ENCODE measurements at places on chromosomes 13 and 19.

DNA sequence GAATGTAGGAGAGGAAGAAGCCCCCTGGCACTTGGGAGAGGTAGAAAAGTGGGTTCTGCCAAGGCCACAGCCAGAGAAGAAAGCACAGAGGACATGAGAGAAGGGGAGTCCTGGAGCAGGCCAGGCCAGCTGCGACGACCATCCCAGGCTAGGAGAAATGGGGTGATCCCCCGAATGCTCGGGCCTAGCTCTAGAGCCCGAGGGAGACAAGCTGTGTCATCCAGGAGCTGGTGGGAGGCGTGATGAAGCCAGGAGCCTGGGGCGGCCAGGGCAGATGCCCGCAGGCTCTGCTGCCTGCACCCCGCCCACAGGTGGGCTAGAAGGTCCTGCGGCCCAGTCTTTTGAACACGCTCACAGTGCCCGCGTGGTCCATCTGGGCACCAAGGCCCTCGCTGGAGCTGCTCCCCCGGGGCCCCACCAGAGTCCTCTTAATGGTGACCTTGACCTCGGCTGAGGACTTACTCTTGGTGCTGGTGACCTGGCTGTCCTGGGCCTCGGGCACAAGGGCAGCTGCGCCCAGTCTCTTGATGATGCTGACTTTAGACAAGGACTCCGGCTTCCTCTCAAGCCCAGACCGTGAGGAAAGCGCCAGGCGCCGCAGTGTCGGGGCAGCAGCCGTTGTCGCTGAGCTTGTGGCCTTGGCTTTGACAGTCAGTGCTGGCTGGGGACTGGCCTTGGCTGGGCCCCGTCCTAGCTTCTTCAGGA, 26.5 kb downstream of the C19orf47 start:
- no peak for DNase-seq

DNA sequence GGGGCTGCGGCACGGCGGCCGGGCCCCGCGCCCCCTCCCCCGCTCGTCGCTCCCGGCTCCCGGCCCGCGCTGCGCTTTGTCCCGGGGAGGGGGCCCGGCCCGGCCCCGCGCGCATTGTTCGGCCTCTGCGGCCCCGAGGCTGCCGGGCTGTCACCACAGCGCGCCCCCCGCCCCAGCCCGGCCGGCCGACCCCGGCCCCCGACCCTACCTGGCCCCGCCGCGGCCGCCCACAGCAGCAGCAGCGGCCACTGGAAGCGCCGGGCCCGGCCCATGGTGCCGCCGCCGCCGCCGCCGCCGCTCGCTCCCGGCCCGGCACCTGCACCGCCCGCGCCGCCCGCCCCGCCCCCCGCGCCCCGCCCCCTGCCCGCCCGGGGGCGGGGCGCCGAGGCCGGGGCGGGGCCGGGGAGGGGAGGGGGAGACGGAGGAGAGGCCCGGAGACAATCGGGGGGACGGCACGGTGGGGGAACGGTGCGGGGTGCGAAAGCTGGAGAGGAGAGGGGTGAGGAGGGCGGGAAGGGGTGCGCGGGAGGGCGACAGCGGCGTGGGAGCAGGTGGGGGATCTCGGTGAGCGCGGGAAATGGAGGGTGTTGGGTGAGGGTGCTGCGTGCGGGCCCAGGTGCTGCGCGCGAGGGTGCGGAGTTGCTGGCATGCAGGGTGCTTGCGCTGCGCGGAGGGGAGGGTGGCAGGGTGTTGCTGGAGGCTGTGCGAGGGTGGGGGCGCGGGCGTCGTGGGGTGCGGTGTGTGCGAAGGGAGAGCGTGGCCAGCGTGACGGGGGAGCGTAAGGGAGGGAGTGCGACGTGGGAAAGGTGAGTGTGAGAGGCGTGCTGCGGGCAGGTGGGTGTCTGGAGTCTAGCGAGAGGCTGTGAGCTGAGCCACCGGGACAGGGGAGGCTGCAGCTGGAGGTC, at the start of gene CADM4:
Gene CADM4 (minus strand): TSS at position 332 of the 905 bp plus-strand sequence. CDS start 60 bp downstream, at position 272.
- DNase-seq: no peak

GRCh38 chr13:114099191-114099590, 33.2 kb downstream of the RASA3 start:
- peak; percentile 33 for DNase-seq

GRCh38 chr13:43115141-43115540, 91.8 kb downstream of the DNAJC15 start:
- DNase-seq: no peak

GRCh38 chr19:54390942-54391577, 24.2 kb upstream of the TTYH1 start:
- DNase-seq: no peak

GRCh38 chr19:46976845-46977320, 42.8 kb upstream of the NPAS1 start:
- DNase-seq: no peak

GRCh38 chr19:17264641-17264979, at the start of gene USHBP1:
Gene USHBP1, minus strand, starts transcription at chr19:17264745. Its CDS starts 446 bp downstream, at chr19:17264299.
- DNase-seq: no peak

DNA sequence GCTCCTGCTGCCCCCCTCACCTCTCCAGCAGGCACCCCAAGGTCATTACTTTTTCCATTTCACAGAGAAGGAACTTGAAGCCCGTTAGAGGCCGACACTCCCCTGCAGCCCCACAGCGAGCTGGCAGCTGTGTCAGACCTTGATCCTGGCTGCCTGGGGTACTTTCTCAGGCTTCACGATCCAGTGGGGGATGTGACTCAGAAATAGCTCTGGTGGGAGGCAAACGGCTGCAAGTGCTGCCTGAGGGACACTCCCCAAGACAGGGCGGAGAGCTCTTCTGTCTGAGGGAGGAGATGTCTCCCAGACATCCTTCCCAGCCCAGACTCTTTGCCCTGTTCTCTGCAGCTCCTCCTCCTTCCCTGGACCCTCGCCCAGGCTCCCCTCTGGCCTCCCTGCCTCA, 4.8 kb downstream of the TSKS start:
- no peak for DNase-seq

GRCh38 chr13:34502621-34503020, 439.4 kb upstream of the NBEA start:
- DNase-seq: no peak

All from SW 1271 (cell line).